ENCODE measurements at places on chromosomes 7 and 10.

- no peak for DNase-seq
Measured at GRCh38 chr10:96975136-96975535, 143.0 kb downstream of the LCOR start.

DNA sequence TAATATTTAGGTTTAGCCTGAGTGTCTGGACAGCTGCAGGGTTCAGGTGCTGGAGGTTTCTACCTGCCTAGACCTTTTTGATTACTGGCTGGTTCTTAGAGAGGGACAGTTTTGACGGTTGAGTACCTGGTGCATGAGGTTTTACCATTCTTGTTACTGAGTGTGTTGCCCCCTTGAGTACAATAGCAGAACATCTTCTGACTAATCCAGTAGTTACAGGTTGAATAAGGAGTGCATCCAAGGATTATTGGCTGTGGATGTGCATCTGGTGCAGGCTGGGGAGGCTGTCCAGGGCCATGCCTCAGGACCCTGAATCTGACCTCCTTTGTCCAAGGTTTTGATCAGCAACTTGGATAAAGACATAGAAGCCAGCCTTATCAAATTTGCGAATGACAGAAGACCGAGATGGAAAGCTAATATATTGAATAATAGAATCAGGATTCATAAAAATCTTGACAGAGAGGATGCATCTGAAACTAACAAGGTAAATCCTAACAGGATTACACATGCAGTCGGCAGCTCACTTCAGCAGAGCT, 23.1 kb downstream of the PLPP4 start:
- no peak for DNase-seq

DNA sequence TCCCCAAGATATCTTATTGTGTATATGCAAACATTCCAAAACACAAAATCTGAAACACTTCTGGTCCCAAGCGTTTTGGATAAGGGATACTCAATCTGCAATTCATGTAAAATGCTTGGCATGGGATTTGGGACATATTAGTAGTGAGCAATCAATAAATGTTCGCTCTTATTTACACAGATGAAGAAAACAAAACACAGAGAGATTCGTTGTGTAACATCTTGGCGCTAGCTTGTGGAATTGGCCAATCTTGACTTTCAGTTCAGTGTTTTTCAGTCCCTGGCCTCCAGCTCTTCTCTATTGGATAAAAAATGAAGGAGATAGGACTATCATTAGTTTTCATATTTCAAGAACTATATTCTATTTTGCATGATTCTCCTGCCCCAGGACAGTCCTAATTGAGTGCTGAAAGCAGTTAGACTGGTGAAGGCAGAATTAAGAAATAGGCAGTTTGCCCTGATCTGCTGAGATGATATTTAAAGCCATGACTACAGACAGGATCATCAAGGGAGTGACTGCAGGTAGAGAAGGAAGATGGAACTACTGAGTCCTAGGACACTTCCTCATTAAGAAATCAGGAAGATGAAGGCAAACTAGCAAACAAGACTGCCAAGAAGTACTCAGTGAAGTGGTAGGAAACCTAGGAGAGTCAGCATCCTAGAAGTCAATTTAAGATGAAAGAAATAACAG, 1.8 kb downstream of the PNLIPRP3 start:
- no peak for DNase-seq

GRCh38 chr10:110056822-110057221, 49.0 kb downstream of the ADD3 start:
- no peak for DNase-seq

GRCh38 chr7:13115855-13116254, 428.4 kb downstream of the ARL4A start:
- DNase-seq = no peak

GRCh38 chr10:102433619-102434046, 1.3 kb upstream of the CUEDC2 start:
- no peak for DNase-seq

- DNase-seq = no peak
Measured at GRCh38 chr10:88728107-88728763, 22.2 kb downstream of the LIPK start.

GRCh38 chr10:114957122-114957521, 19.1 kb downstream of the TRUB1 start:
- DNase-seq = no peak

Data from stimulated activated CD8-positive, alpha-beta memory T cell treated with anti-CD3 and anti-CD28 coated beads, Interleukin-4, amount 100 ng/mL, for 24 hours (primary cell).